ENCODE measurements at places on chromosomes 2 and 18. TPM values are rescaled to one million over a fixed set of nuclear protein-coding genes. Genes with fewer than 3 reads are reported as not detected.

The UPP2 gene
- total RNA-seq: not detected

The EMX1 gene
- not detected for total RNA-seq

The DUSP28 gene
- 1.8 TPM for total RNA-seq

The MTERF4 gene
- 29.0 TPM for total RNA-seq

GRCh38 chr18:69956057-69956456 is 8.4 kb upstream of the CD226 start:
- no peak for DNase-seq

DNA sequence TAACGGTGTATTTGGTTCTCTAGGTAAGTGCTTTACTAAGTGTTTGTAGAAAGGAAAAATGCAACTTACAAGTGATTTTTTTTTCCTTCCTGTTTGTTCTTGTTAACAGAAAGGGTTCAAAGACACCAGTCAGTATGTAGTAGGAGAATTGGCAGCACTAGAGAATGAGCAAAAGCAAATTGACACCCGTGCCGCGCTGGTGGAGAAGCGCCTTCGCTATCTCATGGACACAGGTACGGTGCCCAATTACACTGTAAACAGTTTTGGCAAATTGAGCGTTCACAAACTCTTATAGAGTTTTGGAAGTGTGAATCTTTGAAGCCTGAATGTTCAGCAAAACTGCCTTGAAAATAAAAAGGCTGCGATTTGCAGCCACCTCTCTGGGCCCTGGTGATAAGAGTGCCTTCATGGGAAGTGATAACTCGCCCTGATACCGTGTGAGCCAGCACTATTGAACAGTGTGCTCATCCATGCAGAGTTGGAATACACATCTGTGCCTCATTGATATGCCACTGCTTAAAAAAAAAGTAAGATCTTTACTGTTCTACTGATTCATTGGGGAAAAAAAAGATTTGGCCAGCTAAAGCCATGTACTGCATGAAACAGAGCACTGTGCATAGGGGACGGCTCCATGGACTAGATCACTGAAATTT is 54.0 kb upstream of the OTX1 start:
- no peak for DNase-seq

GRCh38 chr2:59389240-59389639 is 1148.1 kb upstream of the FANCL start:
- no peak for DNase-seq

GRCh38 chr2:120852200-120852815 is 116.6 kb downstream of the GLI2 start:
- no peak for DNase-seq

GRCh38 chr18:63258749-63259566 is 60.6 kb downstream of the BCL2 start:
- DNase-seq: no peak

DNA sequence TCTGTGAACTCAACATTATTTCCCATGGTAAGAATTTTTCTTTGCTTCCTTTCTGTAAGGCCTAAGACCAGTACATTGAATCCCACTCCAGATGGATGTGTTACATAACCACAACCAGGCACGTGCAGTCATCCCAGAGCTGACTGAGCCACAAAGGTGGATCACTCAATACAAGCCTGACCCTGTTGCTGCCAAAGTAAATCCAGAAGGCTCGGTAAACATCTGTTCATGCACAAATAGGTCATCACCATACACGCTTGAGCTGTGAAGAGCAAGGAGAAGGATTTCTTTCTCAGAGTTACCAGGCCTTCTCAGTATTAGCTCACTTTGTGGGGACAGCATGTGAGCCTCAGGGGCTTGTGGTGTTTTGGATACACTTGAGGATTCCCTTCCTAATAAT is 791.4 kb upstream of the FANCL start:
- DNase-seq: no peak

DNA sequence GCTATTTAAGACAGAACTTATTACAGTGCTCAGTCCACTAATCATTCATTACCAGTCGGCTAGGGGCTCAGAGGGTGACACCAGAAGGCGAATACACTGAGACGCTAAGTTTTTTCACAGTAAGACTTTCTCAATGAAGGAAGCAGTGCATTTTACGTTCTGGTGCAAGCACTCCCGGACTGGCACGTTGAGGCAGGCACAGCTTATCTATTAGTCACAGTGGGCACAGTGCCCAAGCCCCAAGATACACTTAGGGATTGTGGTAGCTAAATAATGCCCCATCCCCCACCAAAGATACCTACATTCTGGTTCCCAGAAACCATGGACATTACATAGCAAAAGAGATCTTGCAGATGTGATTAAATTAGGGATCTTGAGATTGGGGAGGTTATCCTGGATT is 32.6 kb upstream of the BCL11A start:
- DNase-seq: no peak

GRCh38 chr2:136069773-136070172 is 48.2 kb downstream of the CXCR4 start:
- no peak for DNase-seq

DNA sequence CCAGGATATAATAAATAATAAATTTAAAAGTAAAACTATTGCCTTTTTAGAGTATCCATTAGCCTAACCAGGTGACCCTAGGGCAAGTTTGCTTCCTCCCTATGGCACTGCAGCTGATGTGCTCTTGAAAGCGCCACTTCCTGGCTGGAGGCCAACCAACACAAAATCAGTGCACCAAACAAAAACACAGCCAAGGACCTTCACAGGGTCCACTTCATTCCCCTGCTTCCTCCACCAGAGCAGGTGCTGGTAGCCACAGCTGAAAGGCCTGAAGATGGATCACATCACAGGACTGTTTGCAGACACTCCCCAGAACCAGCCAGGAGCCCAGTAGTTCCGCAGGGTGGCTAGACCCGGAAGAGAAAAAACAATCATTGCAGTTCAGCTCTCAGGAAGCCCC is 108.8 kb downstream of the TWIST2 start:
- no peak for DNase-seq

- DNase-seq: peak; percentile 46
Observed at GRCh38 chr2:12883906-12884305, 167.2 kb downstream of the TRIB2 start.

- no peak for DNase-seq
Observed at GRCh38 chr18:78006774-78007260, 757.2 kb downstream of the GALR1 start.

Measured in fibroblast of lung (primary cell).